ENCODE measurements at places on chromosomes 7 and 10. TPM values are rescaled to one million over a fixed set of nuclear protein-coding genes. Genes with fewer than 3 reads are reported as not detected.

DNA sequence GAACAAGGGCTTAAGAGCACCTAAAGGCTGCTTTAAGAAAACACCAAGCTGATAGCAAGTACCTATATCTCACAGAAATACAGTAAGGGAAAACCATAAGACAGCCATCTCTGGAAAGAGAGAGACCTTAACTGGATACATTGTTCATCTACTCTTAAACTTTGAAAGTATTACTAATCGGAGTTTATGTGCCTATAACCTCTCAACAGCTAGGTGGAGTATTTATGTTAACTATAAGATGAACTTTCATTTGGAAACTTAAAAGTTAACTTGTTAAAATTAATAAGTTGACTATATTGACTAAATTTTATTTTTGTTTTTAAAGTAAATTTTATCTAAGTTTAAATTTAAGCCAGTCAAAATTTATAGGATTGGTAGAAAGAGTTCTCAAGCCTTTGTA, 90.6 kb downstream of the USP6NL start:
- DNase-seq, result no peak
- no peak overlapping the region for H3K27ac ChIP-seq
- H3K4me1 ChIP-seq, result peaks cover 13% of the 10 kb centered on the region
- H3K36me3 ChIP-seq, result peaks cover 13% of the 10 kb centered on the region
- H3K27me3 ChIP-seq, result no peaks in the 10 kb centered on the region
- no peak overlapping the region for H3K4me3 ChIP-seq

DNA sequence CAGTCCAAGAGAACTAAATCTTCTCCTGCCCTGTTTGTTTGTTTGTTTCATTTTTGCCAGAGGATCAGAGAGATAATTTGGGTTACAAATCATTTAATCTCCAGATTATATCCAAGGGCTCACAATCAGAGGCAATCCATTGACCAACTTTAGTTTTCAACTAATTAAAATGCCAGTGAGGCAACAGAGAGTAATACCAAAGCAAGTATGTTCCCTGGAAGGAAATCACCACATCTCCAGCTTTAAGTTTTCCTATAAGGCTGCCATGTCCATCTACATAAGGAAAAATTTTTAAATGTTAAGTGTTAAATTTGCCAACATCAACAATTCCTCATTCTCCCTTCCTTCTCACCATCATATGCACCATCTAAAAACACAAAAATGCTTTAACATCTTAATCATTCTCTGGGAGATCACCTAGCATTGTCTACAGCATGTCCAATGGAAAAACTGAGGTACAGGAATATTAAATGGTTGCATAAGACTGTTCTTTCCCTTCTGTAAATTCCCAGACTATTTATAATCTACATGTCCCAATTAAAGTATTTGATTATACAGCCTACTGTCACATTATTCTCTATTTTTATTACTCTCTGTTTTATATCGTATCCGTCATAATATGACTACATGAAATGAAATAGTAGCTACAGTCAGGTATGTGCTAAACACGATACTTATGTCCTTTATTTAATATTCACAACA, 14.1 kb downstream of the USP54 start:
- no peaks in the 10 kb centered on the region for H3K27me3 ChIP-seq
- DNase-seq, result peak; percentile 42
- peaks cover 30% of the 10 kb centered on the region for H3K4me1 ChIP-seq
- peak overlapping the region; percentile 9 for H3K4me3 ChIP-seq
- H3K27ac ChIP-seq, result peak overlapping the region; percentile 85

GRCh38 chr10:17675638-17676037, 31.7 kb downstream of the STAM start:
- no peaks in the 10 kb centered on the region for H3K36me3 ChIP-seq
- H3K27me3 ChIP-seq, result no peaks in the 10 kb centered on the region
- H3K27ac ChIP-seq, result no peak overlapping the region
- no peak overlapping the region for H3K4me3 ChIP-seq
- peaks cover 33% of the 10 kb centered on the region for H3K4me1 ChIP-seq

- no peak overlapping the region for H3K27ac ChIP-seq
- H3K27me3 ChIP-seq, result no peaks in the 10 kb centered on the region
- peaks cover 11% of the 10 kb centered on the region for H3K4me1 ChIP-seq
Measured at GRCh38 chr7:46580766-46581165, 659.7 kb upstream of the IGFBP3 start.

GRCh38 chr10:16520900-16521299, 779 bp downstream of the C1QL3 start:
- H3K27ac ChIP-seq, result no peak overlapping the region
- no peaks in the 10 kb centered on the region for H3K27me3 ChIP-seq
- H3K36me3 ChIP-seq, result peaks cover 19% of the 10 kb centered on the region
- H3K4me1 ChIP-seq, result no peaks in the 10 kb centered on the region

- H3K36me3 ChIP-seq, result no peaks in the 10 kb centered on the region
- peak overlapping the region; percentile 93 for H3K27ac ChIP-seq
- H3K4me1 ChIP-seq, result peaks cover 46% of the 10 kb centered on the region
Measured at GRCh38 chr10:74589226-74589673, 237.2 kb upstream of the KAT6B start.

GRCh38 chr7:130419658-130420057, 21.2 kb downstream of the CEP41 start:
- no peaks in the 10 kb centered on the region for H3K27me3 ChIP-seq
- no peak overlapping the region for H3K4me3 ChIP-seq
- no peak overlapping the region for H3K27ac ChIP-seq
- H3K4me1 ChIP-seq, result peaks cover 28% of the 10 kb centered on the region

GRCh38 chr10:69425041-69425440, 8.3 kb upstream of the TACR2 start:
- H3K27ac ChIP-seq, result no peak overlapping the region

- H3K4me3 ChIP-seq, result no peak overlapping the region
- H3K4me1 ChIP-seq, result peaks cover 9% of the 10 kb centered on the region
- H3K27me3 ChIP-seq, result no peaks in the 10 kb centered on the region
- H3K27ac ChIP-seq, result peak overlapping the region; percentile 39
- no peak for DNase-seq
Measured at GRCh38 chr7:148650232-148650858, 48.4 kb upstream of the CUL1 start.

- DNase-seq, result no peak
- no peak overlapping the region for H3K27ac ChIP-seq
- H3K4me1 ChIP-seq, result no peaks in the 10 kb centered on the region
- H3K36me3 ChIP-seq, result no peaks in the 10 kb centered on the region
- H3K4me3 ChIP-seq, result no peak overlapping the region
Measured at GRCh38 chr10:131743190-131744151, 157.3 kb upstream of the PPP2R2D start.

- H3K4me3 ChIP-seq, result no peak overlapping the region
- no peaks in the 10 kb centered on the region for H3K27me3 ChIP-seq
- no peaks in the 10 kb centered on the region for H3K36me3 ChIP-seq
- H3K27ac ChIP-seq, result no peak overlapping the region
- no peaks in the 10 kb centered on the region for H3K4me1 ChIP-seq
Measured at GRCh38 chr7:6680146-6680545, 26.6 kb downstream of the ZNF12 start.

DNA sequence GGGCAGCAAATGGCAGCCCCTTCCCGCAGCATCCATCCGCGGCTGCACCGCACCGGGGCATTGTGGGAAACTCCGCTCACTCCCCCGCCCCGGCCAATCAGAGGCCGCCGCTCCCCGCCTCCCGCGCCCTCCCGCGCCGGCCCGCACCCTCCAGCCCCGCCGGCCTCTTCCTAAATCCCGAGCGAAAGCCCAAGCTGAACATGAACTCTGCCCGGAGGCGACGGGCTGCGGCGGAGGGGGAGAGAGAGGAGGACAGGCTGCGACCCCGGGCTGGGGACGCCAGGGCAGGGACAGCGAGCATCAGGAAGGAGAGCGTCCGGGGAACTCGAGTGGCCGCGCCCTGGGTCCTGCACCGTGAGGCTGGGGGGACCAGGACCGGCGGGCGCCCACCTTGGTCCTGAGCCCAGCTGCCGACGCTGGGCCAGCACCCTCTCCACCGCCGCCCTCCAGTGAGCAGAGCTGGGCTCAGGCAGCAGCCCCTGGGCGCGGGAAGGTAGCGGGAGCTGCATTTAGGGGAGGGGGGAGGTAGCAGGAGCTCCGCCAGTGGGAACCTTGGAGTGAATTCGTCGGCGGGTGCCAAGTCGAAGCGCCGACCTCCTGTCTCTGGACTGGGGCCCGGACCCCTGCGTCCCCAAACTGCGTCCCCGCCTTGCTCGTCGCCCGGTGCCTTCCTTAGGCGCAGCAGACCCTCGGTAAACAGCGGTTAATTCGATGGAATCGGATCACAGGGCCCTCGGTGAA, at the start of gene DGKI:
DGKI (minus strand) TSS at position 148 of the 741 bp plus-strand sequence.
- no peaks in the 10 kb centered on the region for H3K36me3 ChIP-seq
- no peaks in the 10 kb centered on the region for H3K27me3 ChIP-seq
- DNase-seq, result no peak
- no peaks in the 10 kb centered on the region for H3K4me1 ChIP-seq

- peak; percentile 68 for DNase-seq
- no peaks in the 10 kb centered on the region for H3K36me3 ChIP-seq
- H3K27me3 ChIP-seq, result no peaks in the 10 kb centered on the region
- no peak overlapping the region for H3K4me3 ChIP-seq
Measured at GRCh38 chr10:92914478-92915325, 66.4 kb downstream of the EXOC6 start.

GRCh38 chr10:88070080-88070880, 206.9 kb downstream of the PTEN start:
- DNase-seq, result no peak
- no peaks in the 10 kb centered on the region for H3K4me1 ChIP-seq
- no peak overlapping the region for H3K27ac ChIP-seq
- no peaks in the 10 kb centered on the region for H3K27me3 ChIP-seq
- H3K36me3 ChIP-seq, result no peaks in the 10 kb centered on the region

- H3K4me1 ChIP-seq, result no peaks in the 10 kb centered on the region
- H3K27me3 ChIP-seq, result peaks cover 19% of the 10 kb centered on the region
- no peak overlapping the region for H3K27ac ChIP-seq
- DNase-seq, result no peak
Measured at GRCh38 chr7:12373580-12374263, 29.9 kb downstream of the VWDE start.

- H3K27ac ChIP-seq, result peak overlapping the region; percentile 87
- H3K36me3 ChIP-seq, result no peaks in the 10 kb centered on the region
- peaks cover 32% of the 10 kb centered on the region for H3K4me1 ChIP-seq
- DNase-seq, result no peak
- no peaks in the 10 kb centered on the region for H3K27me3 ChIP-seq
Measured at GRCh38 chr10:91616137-91616536, 16.7 kb downstream of the PPP1R3C start.

DNA sequence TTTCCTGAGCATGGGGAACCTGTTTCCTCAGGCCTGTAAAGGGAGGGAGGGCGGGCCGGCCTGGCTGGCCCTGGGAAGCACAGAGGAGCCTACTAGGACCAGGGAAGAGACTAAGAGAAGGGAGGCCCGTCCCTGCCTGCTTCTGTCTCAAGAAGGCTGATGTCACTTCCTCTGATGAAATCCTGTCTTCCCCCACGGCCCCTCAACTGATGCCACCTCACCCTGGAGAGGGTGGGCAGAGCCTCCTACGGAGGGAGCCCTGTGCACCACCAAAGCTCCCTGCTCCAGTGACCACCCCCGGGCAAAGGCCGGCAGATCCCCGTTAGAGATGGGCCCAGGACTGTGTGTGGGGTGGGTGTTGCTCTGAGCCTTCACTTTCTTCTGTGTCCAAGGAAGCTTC, 1.0 kb upstream of the PILRA start:
- DNase-seq, result no peak
- peaks cover 7% of the 10 kb centered on the region for H3K36me3 ChIP-seq
- no peaks in the 10 kb centered on the region for H3K27me3 ChIP-seq
- no peaks in the 10 kb centered on the region for H3K4me1 ChIP-seq
- H3K27ac ChIP-seq, result no peak overlapping the region
- no peak overlapping the region for H3K4me3 ChIP-seq

DNA sequence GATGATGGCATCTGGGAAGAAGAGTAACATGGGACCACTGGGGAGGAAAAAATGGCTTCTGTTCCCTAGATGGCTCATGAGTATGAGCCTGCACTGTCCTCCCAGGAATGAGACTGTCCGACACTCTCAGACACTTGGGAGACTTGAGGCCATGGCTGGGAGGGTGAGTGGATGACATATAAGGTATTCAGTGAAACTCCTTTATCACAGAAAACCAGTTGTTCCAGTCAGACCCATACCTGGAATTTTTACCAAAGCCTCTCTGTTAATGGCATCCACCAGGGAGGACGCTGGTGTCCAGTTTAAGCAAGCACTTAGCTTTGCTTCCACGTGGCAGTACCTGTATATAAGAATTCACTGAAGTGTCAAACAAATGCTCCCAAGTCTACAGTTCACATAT, 116.7 kb upstream of the C10orf90 start:
- H3K4me3 ChIP-seq, result no peak overlapping the region
- H3K27ac ChIP-seq, result no peak overlapping the region
- DNase-seq, result no peak
- no peaks in the 10 kb centered on the region for H3K36me3 ChIP-seq
- H3K27me3 ChIP-seq, result peaks cover 18% of the 10 kb centered on the region

DNA sequence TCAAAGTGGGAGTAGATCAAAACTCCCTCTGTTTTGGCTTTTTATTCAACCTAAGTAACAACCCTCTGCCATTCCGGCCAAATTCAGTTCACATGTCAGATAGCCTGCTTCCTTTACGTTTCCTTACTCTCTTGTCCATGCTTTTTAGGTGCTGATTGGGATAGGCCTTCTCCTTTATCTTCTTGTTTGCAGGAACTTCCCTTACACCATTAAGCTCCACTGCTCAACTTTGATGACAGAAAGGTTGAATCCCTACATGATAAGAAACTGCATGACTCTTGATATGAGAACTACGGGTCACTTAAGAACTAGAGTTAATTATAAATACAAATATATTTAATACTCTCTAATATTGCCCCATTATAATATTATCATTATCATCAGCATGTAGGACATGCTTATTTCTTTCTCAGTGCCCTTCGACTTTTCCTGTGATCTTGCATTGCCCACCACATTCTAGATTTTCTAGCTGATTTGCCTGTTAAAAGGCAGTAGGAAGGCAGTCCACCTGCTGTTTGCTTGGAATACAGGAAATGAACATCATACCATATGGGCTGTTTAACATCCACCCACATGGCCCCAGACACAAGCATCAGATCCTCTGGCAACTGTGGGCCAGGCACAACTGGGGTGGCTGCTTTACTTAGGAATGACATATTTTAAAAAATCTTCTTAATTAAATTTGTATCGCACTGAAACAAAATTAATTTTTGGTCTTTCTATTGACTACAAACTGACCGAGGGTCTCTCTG, 59.7 kb upstream of the CCDC6 start:
- no peak overlapping the region for H3K4me3 ChIP-seq
- no peaks in the 10 kb centered on the region for H3K36me3 ChIP-seq
- peak overlapping the region; percentile 73 for H3K27ac ChIP-seq
- peaks cover 9% of the 10 kb centered on the region for H3K4me1 ChIP-seq

STEAP2 gene
- total RNA-seq, result 1.3 TPM

EGR2 gene
- 1.0 TPM for total RNA-seq

TCAF2 gene
- total RNA-seq, result 0.70 TPM

PSTK gene
- 8.3 TPM for total RNA-seq

PLOD3 gene
- 134 TPM for total RNA-seq

STEAP4 gene
- not detected for total RNA-seq

GAD2 gene
- total RNA-seq, result not detected

ZNF804B gene
- not detected for total RNA-seq

Measured in MCF 10A (cell line).